ENCODE measurements at places on chromosomes 7 and 10. TPM values are rescaled to one million over a fixed set of nuclear protein-coding genes. Genes with fewer than 3 reads are reported as not detected.

NME8 gene
- polyA plus RNA-seq, result not detected

NKX2-3 gene
- not detected for polyA plus RNA-seq

HACD1 gene
- polyA plus RNA-seq, result 15.3 TPM

DNA sequence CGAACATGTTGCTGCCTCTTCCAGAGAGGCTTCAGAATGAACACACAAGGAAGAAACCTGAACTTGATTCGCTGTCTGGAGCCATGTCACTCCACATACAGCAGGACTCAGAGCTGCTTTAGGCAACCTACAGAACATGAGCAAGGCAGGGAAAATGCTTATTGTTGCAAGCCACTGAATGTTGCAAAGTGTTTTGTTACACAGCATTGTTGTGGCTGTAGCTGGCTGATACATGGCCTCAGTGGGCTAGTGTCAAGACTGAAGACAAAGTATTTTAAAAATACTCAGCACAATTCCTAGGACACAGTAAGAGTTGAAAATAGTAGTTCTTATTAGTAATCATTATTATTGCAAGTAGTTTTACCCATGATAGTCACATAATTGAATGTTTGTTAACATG is 3.1 kb upstream of the CHST15 start:
- no peak for DNase-seq

GRCh38 chr7:111092406-111093236 is 1.7 kb downstream of the LRRN3 start:
- no peak for DNase-seq

Data from left renal pelvis (tissue), 4 donors.